A172 (cell line): ENCODE measurements at places on chromosomes 4 and X. TPM values are rescaled to one million over a fixed set of nuclear protein-coding genes. Genes with fewer than 3 reads are reported as not detected.

The FGA gene
- total RNA-seq: not detected in 2 replicates

The RBBP7 gene
- 260 and 261 TPM in 2 replicates for total RNA-seq

The PAGE2 gene
- total RNA-seq: not detected in 2 replicates

The CT45A3 gene
- total RNA-seq: not detected in 2 replicates

The FAM184B gene
- not detected in 2 replicates for total RNA-seq

The MYOZ2 gene
- total RNA-seq: 0.10 TPM in 1 of 2 replicates, not detected in the other

The P2RY4 gene
- not detected in 2 replicates for total RNA-seq

The SLC6A14 gene
- not detected in 2 replicates for total RNA-seq
